Hematopoietic multipotent progenitor cell treated with erythropoietin and hydrocortisone succinate and interleukin-3 and kit ligand, for 15 days (in vitro differentiated cells): ENCODE measurements at places on chromosomes 5 and 9.

DNA sequence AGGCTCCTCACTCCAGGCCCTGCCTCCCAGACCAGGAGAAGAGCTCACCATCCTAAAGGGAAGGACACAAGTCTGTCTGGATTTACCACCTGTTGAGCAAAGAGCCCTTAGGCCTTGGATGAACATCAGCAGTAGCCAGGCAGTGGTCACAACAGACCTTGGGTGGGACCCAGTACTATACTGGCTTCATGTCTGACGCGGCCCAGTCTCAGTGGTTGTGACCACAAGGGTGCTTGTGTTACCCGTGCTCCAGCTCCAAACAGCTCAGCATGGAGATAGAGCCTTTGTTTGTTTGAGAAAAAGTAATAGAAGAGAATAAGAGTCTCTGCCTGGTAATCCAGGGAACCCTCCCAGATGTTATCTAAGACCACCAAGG, 617.4 kb downstream of the BRINP1 start:
- no peak for DNase-seq

- peak; percentile 57 for DNase-seq
Observed at GRCh38 chr5:39072925-39073766, 1.1 kb downstream of the RICTOR start.

GRCh38 chr9:136081826-136082495, 13.1 kb downstream of the NACC2 start:
- DNase-seq: no peak

DNA sequence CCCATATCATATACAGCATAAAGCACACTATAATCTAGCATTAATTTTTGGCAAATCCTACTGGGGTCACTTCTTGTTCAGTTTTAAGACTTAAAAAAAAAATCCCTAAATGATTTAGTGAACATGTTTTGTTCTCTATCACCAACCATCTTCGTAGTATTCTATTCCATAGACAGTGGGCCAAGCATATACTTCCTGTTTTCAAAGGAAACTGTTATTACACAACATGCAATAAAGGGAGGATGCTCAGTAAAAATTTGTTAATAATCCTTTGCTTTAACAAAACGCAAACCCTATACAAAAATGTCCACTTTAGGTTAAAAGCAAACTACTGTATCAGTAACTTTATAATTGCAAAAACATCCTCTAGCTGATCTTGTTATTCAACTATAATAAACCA, 13.0 kb downstream of the CCNH start:
- no peak for DNase-seq

GRCh38 chr5:139461698-139462097, 845 bp downstream of the ECSCR start:
- DNase-seq: no peak

DNA sequence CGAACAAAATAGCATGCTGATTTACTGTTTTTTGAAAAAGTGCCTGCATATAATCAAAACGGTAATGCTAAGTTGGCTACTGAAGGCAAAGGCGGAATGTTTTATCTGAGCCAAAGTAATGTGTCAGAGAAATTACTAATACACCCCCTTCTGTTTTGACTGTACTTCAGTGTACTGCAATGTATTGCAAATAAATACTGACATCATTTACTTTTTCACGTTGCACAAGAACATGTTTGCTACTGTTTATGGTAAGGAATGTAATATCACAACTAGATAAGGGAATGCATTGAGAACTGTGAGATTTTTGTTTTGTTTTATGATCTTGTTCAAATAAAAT, 813 bp upstream of the AGTPBP1 start:
- DNase-seq: no peak

- DNase-seq: no peak
Observed at GRCh38 chr5:9209846-9210492, 335.9 kb downstream of the SEMA5A start.
